ENCODE measurements at places on chromosomes 2 and 18.

DNA sequence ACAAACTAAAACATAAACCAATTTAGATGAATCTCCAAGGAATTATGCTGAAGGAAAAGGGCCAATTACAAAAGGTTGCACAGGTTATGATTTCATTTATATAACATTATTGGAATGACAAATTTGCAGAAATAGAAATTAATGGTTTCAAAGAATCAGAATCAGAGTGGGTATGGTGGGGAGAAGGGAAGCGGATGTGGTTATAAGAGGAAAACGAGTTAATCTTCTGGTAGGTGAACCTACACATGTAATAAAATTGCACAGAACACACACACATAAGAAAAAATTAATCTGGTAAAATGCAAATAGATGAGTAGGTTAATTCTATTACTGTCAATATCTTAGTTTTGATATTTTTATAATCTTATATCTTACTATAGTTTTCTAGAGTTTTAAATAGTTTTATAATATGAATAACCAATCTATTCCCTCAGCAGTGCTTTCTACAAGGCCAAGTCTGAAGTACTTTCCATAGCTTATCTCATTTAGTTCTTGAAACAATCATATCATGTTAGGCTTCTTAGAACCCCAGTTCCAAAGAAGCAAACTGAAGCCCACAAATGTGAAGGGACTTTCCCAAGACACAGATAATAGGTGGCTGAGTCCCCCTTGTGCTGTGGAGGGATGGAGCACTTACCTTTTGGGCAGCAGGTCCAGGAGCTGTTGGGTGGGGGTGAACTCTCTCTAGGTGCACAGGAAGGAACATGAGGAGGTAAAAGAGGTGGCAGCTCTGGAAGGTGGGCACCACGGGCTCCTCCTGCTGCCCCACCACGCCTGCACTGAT, 31.5 kb downstream of the ZNF519 start:
- DNase-seq: no peak

- no peak for DNase-seq
Observed at GRCh38 chr2:136054856-136055255, 63.1 kb downstream of the CXCR4 start.

GRCh38 chr2:230090967-230091366, 22.2 kb upstream of the SLC16A14 start:
- no peak for DNase-seq

GRCh38 chr2:101001691-101002561, at the start of gene RPL31:
RPL31 (plus strand) TSS chr2:101002289; CDS start chr2:101002702, 413 bp downstream.
- DNase-seq: peak; percentile 91

DNA sequence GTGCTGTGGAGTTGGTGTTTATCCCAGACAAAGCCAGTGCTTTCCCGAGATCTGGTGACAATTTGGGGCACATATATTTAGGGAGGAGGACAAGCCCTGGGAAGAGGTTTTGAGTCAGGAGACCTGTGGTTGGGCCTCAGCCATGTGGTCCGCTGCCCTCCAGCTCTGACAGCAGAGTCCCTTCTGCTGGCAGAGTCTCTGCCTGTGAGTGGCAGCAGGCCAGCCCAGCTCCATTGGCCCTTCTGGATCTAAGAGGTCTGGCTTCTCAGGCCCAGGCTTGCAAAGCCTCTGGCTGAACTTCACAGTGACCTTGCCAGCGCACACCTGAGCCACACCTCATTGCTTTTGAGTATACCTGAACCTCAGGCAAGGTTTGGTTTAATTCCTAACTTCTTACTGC, 115.3 kb downstream of the BCL2L11 start:
- no peak for DNase-seq

- no peak for DNase-seq
Observed at GRCh38 chr2:49686291-49686690, 532.0 kb upstream of the FSHR start.

- DNase-seq: no peak
Observed at GRCh38 chr2:228853151-228853550, 417.9 kb downstream of the PID1 start.

Data from naive thymus-derived CD4-positive, alpha-beta T cell (primary cell).